ENCODE measurements at places on chromosomes 16 and 17.

GRCh38 chr17:80545499-80545826, 825 bp downstream of the RPTOR start:
- DNase-seq: peak; percentile 37

GRCh38 chr17:32382526-32383223, 32.7 kb downstream of the ZNF207 start:
- DNase-seq: no peak

DNA sequence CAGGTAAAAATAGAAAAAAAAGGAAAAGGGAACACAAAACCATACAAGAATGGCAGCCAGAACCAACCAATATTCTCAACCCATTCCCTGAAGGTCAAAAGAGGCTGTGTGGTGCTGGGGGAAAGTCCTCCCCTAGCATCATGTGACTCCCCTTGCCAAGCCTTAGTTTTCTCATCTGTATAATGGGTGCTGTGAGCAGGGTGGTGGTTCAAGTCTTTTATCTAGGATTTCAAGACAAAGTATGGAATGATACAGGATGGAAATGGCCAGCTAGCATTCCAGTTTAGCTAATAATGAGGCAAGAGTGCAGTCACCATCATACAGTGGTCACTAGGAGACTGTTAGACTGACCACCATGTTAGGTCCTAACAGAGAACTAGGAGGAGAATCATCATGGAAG, 20.7 kb downstream of the PSMB3 start:
- DNase-seq: no peak

- DNase-seq: no peak
Observed at GRCh38 chr17:57422574-57423164, 166.3 kb downstream of the MSI2 start.

GRCh38 chr16:901715-902601, 68.8 kb downstream of the LMF1 start:
- no peak for DNase-seq

GRCh38 chr16:67562526-67562917, at the start of gene CTCF:
Gene CTCF (plus strand): TSS chr16:67562526. CDS start chr16:67610833, 48,307 bp downstream.
- peak; percentile 88 for DNase-seq

GRCh38 chr17:55666806-55667205, 55.9 kb downstream of the TMEM100 start:
- no peak for DNase-seq

DNA sequence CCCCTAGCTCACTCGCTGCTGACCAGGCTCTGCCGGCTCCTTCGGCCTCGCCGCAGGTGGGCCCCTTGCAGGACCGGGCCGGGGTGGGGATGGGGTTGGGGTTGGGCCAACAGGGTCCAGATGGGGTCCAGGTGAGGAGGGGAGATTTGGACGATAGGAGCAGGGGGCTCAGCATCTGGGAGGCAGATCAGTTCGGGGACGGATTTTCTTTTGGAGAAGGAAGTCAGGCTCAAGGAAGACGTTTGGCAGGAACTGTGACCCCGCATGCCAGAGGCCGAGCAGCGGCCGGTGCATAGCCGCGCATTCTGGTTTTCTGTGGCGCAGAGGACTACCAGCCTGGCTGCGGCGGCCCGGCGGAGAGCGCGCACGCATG, 845 bp upstream of the ALDOA start:
- no peak for DNase-seq

GRCh38 chr17:81083125-81083765, 48.3 kb downstream of the BAIAP2 start:
- no peak for DNase-seq

- DNase-seq: no peak
Observed at GRCh38 chr16:19281246-19281645, 4.3 kb upstream of the CLEC19A start.

- DNase-seq: peak; percentile 91
Observed at GRCh38 chr16:11752856-11753255, 10.2 kb upstream of the TXNDC11 start.

- DNase-seq: no peak
Observed at GRCh38 chr16:66020642-66021041, 345.8 kb upstream of the CDH5 start.

GRCh38 chr16:68238029-68238345, 2.1 kb upstream of the ESRP2 start:
- DNase-seq: no peak

- no peak for DNase-seq
Observed at GRCh38 chr17:64015447-64015846, 5.0 kb downstream of the ICAM2 start.

DNA sequence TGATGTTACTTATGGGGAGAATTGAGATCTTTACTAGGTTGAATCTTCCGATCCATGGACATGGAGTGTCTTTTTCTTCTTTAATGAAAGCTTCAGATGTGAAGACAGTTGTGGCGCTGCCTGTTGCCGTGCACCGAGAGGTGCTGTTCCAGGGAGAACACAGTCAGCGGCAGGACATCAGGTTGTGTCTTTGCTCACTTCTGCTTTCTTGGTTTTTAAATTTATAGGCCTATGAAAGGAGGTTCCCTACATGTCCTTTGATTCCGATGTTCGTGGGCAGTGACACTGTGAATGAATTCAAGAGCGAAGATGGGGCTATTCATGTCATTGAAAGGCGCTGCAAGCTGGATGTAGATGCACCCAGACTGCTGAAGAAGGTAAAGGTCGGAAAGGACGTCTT, 49.8 kb downstream of the SEC14L1 start:
- DNase-seq: no peak

DNA sequence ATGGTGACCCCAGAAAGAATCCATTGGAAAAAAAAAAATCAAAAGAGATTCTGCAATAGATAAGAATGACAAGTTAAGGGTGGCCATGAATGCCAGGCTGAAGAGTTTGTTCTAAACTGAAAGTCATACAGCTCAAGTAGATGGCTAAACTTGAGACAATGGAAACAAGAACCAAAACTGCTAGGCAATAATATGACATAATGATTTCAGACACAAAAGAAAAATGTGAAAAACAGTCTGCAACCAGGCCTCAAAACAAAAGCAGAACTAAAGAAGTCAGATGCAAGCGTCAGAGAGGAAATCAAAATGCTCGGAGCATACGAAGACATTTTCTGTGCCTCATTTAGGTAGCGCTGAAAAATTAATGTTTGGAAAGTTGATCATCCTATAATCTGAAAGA, 54.4 kb upstream of the YPEL2 start:
- DNase-seq: no peak

- no peak for DNase-seq
Observed at GRCh38 chr17:45791041-45791582, 7.0 kb downstream of the CRHR1 start.

GRCh38 chr17:28552176-28552999, at the start of gene UNC119:
Gene UNC119 (minus strand): TSS chr17:28552624. CDS start chr17:28552557, 67 bp downstream.
- peak; percentile 87 for DNase-seq

DNA sequence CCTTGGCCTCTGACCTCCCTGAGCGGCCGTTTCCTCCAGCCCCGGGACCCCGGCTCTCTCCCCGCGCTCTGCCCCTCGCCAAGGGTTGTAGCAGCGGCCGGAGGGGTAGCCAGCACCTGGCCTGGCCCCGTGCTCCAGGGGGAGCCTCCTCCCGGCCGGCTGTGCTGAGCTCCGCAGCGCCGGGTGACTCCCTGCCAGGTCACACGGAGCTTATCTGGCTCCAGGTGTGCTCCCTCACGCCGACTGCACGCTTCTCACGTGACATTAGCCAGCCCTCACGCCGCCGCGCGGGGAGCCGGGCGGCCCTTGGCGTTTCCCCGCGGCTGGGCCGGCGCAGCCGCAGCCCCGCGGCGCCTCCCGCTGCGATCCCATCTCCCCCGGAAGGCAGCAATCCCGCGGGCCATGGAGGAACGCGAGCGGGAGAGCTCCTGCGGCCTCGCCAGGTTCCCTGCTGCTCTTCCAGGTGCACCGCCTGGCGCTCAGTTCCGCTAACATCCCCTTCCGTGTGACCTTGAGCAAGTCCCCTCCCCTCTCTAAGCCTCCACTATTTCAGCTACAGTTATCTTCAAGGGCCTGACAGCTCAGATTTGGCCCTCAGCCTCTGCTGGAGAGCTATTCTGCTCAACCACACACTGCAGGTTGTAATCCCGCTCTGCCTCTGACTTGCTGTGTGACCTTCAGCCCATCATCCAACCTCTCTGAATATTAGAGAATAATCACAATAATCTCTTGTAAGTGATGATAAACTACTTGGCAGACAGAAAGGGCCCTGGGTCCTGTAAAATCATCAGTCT, 3.4 kb downstream of the MYO18A start:
- DNase-seq: peak; percentile 93

DNA sequence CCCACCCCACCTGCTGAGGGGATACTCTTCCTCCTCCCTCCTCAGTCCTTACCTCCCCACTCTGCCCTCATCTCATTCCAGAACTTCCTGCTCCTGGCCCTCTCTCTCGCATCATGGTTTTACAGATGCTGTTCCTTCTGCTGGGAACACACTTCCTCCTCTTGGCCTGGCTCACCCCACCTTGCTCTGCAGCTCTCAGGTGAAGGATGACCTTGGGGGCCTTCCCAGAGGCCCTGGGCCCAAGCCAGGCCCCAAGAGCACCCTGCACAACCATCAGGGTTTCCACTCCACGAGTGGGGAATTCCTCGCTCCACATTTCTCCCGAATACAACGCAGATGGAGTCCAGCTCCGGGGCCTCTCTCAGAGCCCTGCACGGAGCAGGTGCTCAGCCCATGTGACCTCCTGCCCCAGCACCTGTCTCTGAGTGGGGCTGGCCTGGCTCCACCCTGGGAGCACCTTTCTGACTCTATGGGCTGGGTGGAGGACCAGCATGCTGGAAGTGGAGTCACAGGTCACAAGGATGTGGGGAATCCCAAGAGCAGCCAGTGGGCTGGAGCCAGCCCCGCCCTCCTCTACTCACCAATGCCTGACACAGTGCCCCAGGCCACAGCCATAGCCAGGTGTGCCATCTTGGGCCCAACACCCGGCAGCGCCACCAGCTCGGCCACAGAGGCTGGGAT, 4.5 kb downstream of the NTHL1 start:
- peak; percentile 97 for DNase-seq

DNA sequence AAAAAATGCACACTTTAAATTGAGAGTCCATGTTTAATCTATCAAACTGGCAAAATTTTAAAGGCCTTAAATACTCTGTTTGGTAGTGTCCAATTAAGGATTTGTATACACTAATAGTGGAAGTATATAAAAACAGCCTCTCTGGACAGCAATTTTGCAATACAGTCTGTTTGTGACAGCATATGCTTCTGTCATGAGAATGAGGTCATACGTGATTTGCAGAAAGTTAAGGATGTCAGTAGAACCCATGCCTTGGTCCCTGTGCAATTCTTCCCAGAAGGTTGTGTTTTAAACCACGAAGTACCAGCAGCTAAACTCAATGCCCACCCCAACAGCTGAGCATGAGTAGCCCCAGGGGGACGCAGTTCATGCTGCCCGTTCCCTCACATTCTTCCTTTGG, 78.4 kb downstream of the AIPL1 start:
- no peak for DNase-seq

- DNase-seq: no peak
Observed at GRCh38 chr17:17700251-17700969, 19.2 kb downstream of the RAI1 start.

GRCh38 chr16:80940069-80940856, 66.4 kb downstream of the CMC2 start:
- DNase-seq: no peak

DNA sequence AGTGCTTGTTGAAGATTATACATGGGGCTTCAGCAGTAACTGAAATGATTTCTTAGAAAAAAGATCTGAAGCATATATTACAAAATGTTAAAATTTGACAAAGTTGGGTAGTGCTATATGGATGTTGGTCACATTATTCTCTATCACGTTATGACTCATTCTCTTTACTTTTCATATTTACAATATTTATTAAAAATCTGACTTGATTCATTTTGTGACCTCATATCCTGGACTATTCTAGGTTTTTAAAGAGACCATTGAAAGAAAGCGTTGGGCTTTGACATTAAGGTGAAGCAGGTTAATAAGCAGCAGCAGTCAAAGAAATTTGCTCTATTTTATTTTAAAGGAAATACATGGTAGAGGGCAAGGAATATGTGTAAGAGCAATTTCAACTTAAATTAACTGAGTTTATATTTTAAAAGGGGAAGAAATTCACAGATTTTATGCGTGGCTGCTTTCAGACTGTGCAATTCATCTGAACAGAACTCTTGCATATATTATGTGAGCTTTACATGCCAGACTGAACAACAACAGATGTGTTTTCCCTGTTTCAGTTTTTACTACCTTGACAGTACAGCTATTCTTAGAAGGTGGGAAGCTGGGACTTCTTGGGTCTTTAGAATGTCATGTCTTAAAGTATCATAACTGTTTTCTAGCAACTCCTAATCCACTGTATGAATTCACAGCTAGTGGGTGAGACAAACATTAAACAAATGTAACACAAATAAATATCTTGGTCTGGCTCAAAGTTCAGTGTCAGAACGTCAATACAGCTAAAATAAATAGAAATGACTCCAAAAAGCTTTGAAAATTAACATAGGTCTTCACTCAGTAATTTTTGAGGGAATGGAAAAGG, 10.4 kb upstream of the FAM20A start:
- no peak for DNase-seq

DNA sequence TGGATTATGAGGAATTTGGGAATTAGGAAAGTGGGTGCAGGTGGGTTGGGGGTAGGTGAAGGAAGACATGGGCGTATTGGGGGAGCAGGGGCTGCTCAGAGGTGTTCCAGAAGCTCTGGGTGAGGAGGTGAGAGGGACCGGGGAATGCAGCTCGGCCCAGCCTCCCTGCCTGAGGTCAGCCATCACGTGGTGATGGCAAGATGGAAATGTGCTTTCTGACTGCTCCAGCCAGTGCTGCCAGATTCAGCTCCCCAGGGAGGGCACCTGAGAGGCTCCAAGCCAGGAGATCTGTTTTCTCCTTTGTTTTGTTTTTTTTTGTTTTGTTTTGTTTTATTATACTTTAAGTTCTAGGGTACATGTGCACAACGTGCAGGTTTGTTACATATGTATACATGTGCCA, 35.2 kb upstream of the STH start:
- no peak for DNase-seq

DNA sequence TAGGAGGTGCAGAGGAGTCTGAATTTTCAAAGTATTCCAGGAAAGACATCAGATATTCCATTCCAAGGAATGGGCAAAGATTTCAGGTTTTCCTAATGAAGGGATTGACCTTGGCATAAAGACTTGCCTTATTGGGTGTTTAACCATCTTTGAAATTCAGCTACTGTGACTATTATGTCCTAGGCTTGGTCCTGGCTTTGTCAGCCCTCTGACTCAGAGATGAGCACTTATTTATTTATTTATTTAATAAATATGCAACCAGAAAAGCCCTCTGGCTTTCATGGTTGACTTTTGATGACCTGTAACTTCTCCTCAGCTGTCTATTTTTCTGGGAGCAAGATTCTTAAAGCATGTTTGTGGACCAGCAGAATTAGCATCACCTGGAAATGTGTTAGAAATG, 455.1 kb downstream of the KIF2B start:
- no peak for DNase-seq

DNA sequence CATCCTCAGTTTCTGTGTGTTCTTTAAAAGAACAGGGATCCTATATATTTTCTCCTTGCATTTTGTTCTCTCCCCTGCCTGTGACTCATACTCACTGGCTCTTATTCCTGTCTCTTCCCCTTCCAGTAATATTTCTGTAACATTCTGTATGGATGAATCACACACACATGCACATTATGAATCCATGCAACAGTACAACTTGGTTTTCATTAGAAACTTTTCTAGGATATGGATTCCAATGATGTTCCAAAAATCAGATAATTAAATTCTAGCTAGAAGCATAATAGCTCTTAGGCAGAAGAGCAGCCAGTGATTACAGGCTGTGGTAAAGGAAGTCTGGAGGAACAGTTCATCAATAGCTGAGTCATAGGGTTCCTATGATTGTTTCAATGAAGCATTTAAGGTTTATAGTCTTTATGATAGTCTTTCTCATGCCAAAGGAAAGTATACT, 119.6 kb upstream of the PMFBP1 start:
- DNase-seq: peak; percentile 26

GRCh38 chr17:42924891-42925290, 24.3 kb downstream of the G6PC1 start:
- DNase-seq: no peak

- DNase-seq: no peak
Observed at GRCh38 chr16:71698491-71698890, 26.0 kb downstream of the PHLPP2 start.
